Hippocampal formation (tissue), 2 donors: ENCODE measurements at places on chromosomes 6 and 20.
A peak's percentile ranks its signal among the peaks of the same experiment; 100 is the strongest.

DNA sequence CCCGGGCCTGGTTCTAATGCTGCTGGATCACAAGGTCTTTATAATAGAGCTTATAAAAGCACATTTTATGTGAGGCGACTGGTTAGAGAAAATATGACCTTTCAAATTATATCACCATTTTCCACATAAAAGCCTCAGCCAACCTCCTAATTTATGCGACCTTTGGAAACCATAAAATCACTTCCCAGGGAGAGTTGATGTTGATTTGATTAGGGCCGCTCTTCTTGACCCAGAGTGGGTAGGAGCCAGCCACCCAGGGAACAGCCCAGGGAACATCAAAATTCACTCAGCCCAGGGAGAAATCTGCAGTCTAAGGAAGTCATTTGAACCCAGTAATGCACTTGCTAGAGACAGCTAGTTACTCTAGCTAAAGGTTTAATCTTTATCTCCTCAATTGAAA is 79.8 kb upstream of the TENT5A start:
- DNase-seq: no peak

DNA sequence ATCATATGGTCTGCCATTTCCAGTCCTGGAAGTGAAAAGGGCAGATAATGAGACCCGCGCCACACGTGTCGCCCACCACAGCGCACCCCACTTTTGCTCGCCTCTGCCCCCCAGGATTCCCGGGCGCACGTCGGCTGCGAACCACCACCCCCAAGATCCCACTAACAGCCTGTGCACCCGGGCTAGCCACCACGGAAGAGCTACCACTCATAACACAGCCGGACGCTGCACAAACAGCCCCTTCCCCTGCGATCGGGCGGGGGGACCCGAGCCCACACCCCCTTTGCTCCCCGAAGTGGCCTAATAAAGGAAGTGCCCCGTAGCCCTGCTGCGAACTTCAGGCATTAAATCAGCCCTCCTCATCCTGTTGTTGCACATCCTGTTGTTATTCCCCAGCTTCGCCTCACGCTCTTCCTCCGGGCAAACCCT is 506 bp downstream of the CITED2 start:
- no peak for DNase-seq

DNA sequence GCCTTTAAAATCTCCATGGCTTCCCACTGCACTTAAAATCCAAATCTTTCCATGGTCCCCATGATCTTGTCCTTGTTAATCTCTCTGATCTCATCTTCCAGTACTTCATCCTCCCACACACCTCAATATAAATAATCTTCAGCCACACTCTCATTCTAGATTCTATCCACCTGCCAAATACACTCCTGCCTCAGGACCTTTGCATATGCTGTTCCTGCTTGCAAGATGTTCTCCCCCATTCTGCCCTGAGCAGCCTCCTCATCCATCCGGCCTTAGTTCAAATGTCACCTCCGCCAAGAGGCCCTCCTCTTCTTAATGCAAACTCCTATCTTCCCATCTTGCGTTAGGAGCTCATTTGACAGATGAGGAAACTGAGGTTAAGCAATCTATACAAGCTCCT is 77.4 kb downstream of the PREX1 start:
- DNase-seq: no peak

DNA sequence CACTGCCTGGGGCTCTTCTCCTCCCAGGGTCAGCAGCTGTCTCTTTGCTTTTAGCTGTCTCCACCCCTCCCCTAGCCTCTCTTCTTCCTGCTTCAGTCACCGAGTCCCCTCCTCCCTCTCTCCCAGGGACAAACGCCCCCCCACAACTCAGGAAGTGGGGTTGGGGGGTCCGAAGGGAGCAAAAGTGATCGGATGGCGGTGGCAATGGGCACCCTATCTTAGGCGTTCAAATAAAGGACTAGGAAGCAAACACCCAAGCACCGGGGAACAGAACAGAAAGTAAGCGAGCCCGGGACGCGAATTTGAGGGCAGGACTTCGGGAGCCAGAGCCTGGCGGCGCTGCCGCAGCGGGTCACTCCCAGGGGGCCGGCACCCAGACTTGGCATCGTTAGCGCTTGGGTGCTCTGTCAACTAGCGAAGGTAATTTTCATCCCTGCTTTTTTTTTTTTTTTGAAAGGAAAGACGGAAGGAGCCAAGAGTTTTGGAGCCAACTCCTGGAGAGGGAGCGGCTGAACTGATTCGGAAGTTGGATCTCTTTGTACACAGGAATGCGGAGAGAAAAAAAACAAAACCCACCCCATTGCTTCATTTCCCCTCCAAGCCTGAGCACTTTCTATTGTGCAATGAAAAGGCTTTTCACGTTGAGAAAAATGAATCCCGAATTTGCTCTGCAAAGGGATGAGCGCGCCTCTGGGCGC is 815 bp upstream of the ITPR3 start:
- DNase-seq: no peak

- DNase-seq: no peak
These were observed 361.9 kb downstream of the BCKDHB start for GRCh38 chr6:80468398-80468797.

- DNase-seq: no peak
These were observed 83.7 kb upstream of the ZNF322 start for GRCh38 chr6:26743157-26743821.

- no peak for DNase-seq
These were observed 3.3 kb downstream of the RNF144B start for GRCh38 chr6:18390476-18390875.

GRCh38 chr20:64269604-64270411 is 14.3 kb downstream of the PCMTD2 start:
- DNase-seq: no peak

- no peak for DNase-seq
These were observed 77.6 kb downstream of the HIVEP2 start for GRCh38 chr6:142867355-142867801.

DNA sequence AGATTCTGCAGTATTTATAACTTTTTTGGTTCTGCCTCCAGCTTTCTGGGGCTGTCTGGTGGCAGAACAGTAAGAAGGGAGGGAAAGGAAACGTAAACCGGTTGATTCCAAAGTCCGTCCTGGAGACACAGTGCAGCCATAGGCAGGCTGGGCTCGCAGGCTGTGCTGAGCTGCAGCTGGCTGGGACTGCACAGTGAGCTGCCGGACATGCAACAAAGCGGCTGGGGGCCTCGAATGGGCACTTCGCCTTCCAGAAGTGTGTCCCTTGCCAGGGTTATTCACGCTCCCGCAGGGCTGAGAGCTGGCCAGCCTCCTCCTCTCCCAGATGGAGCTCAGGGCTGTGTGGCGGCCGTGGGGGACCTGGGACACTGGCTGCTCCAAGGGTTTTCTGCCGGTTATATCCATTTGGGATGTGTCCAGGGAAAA is 78.1 kb upstream of the CD93 start:
- DNase-seq: no peak

GRCh38 chr6:22204153-22204552 is 92.7 kb downstream of the PRL start:
- DNase-seq: no peak

DNA sequence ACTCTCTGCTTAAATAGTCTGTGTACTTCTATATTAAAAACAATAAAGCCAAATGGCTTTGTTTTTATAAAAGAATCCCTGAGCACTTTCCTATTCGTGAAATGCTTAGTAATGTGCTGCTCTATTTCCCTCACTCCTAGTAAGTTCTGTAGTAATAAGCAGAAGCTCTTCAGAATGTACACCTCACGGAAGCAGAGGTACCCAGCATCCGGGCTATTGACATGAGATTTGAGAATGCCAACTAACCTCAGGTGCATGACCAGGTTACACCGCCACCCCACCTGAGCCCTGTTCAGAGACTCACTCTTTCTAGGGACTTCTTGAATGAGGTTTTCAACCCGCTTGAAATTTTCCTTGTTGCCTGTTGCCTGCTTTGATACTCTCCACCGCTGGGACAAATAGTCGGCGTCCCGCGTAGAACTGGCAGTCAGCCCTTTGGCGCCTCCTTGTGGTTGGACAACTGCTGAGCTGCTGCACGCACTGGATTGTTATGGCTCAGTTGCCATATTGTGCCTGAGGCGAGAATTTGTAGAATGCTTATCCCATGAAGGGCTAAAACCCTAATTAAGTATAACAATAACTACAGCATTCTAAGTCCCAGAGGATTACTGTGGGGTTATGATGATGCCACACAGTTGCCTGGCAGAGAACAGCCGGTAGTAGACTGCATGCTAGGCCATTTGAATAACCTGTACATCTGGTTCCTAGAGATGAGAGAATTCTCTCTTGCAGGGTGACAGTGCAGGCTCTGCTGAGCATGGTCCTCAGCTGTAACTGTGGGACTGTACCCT is 95.4 kb downstream of the KHDC1L start:
- DNase-seq: peak; percentile 64

DNA sequence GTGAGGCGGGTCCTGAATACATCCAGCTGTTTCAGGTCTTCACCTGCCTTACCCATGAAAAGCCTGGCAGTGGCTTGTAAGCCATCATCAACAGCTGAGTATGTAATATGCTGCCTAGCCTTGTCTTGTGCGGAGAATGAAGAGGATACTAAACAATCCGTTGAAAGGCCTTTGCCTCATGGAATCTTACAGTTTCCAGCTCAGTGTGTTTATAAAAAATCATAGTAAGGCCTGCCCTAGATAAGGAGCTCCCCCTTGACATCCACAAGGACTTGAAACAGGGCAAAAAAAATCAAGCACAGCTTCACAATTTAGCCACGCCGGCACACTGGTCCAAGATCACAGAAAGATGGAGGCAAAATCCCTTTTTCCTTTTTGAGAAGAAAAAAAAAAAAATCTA is 115.7 kb downstream of the KIF16B start:
- DNase-seq: no peak

DNA sequence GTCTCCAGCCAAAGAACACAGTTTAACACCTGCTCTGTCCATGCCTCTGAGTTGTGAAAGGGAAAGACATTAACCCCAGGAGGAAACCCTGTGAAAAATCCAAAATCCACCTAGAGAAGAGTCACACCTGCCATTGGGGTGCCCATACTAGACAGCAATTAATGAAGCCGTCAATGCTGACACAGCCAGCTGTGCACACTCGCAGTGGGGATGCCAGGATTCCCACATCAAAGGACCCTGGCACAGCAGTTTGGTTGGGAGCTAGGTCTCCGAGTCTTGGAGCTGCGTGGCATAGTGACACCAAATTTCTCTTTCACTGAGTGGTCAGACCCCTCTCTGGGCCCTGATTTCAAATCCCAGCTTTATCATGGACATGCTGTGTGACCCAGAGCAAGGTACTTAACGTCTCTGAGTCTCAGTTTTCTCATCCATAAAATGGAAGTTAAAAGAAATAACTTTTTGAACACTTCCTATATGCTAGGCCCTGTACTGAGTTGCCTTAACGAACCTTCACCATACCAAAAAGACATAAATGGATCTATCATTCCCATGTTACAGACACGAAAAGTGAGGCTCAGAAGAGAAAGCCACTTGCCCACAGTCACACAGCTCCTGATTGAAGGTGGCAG is 30.8 kb downstream of the BPIFB1 start:
- DNase-seq: no peak

DNA sequence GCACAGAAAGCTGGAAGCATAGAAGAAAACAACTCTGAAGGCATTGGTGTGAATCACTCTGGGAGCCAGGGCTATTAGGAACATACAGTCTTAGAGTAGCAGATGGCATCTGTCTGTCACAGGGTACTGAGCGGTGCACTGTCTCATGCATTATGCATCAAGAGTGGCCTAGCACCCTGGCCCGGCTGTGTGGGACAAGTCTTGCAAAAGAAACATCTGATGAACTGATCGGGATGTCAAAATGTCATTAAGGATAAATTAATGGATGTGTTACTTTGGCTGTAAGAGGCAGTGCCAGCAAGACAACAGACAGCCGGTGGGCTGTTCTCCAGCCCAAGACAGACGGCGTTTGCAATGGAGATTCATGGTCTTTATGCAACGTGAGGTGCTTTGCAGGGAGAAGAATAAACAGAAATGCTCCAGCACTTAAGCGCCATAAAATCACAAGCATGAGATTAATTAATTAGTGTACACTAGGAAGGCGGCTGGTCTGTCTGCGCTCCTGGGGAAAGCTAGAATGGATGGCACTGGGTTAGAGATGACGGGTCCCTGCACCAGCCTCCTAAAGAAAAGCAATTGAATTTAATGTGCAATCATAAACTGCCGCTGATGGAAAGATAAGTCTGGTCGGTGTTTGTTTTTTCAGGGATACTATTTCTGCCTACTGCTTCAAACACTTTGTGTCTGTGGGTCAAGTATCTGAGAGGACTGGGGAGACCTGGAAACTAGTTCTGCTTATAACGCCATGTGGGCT is 600.6 kb upstream of the CHD6 start:
- DNase-seq: no peak

GRCh38 chr6:39347906-39348585 is 25.5 kb upstream of the KCNK16 start:
- no peak for DNase-seq

DNA sequence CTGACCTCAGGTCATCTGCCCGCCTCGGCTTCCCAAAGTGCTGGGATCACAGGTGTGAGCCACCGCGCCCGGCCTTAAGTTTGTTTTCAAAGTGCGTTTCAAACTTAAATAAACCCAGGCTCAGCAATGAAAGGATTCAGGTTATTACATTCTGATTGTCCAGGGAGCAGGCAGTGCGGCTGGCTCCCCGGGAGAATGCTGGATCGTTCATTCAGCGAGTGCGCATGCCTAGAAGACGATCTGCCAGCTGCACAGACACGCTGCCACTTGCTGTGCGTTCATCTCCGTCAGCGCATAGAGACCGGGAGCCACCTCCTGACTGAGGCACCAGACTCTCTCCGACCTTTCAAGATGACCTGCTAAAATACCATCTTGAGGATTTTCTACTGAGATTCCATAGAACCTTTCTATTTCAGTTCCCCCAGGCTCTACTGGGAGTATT is 163.9 kb upstream of the ZNF217 start:
- no peak for DNase-seq

DNA sequence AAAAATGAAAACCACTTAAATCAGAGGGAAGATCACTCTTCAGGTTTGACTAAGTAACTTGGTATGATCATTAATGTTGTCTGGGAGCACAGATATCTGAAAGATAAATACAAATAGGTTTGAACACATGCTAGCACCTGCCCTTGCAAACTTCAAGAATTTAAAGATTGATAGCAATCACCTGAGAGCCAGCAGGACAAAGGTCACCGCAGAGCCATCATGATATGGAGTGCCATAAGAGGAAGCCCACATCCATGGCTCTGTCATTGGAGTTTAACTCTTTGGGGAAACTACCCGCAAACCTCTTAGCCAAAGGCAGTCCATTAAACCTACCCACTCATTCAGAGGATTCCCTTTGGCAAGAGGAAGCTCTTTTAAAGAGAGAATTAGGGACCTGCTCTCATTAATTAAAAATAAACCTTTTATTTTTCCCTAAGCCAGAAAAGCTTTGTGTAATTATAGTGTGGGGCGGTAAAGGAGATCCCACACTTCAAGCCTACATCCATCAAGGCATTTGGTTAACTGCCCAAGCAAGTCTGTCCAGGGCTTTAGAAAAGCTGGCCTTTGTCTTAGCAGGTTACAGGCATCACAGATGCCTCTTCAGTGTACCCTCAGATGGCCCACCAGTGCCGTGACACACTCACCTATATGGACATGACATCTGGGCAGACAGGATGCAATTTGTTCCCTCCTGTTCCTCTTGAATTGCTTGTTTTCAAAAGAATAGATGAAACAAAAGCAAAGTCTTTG is 73.0 kb downstream of the SASH1 start:
- no peak for DNase-seq
